ENCODE measurements at places on chromosomes 12 and 14.
A peak's percentile ranks its signal among the peaks of the same experiment; 100 is the strongest.

GRCh38 chr14:77709412-77709811 lies 1.5 kb downstream of the SLIRP start:
- peaks cover 51% of the 10 kb centered on the region for H3K36me3 ChIP-seq
- H3K4me3 ChIP-seq = peak overlapping the region; percentile 88
- H3K27me3 ChIP-seq = no peaks in the 10 kb centered on the region
- no peak overlapping the region for H3K27ac ChIP-seq

GRCh38 chr12:88052686-88053085 lies 23.5 kb upstream of the C12orf50 start:
- H3K27ac ChIP-seq = no peak overlapping the region
- H3K36me3 ChIP-seq = peaks cover 71% of the 10 kb centered on the region
- H3K4me1 ChIP-seq = no peaks in the 10 kb centered on the region
- H3K27me3 ChIP-seq = no peaks in the 10 kb centered on the region
- DNase-seq = no peak

DNA sequence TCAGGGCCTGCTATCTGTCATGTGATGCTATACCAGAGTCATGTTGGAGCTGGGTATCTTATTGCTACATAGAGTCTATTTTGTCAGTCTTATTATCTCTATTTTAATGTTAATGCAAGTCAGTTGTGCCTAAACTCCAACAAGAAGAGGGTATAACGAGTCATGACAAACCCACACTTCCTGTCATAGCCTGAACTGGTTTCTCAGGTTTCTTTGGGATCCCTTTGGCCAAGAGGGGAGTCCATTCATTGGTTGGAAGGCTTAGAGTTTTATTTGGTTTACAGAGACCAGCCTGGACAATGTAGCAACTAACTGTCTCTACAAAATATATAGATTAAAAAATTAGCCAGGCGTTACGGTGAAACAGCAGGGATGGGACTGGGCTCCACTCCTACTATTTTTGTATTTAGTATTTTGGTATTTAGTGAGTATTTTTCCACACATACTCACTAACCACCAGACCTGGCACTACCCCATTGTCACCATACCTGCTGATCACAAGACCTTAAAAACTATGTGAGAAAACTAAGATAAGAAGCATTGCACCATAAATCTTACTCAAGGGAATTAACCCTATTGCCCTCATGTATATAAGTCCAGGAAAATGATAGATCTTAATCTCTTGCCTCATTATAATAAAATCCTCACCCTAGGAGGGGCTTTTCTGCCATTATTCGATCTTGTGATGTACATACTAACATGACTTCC lies 387.5 kb downstream of the IPO8 start:
- no peaks in the 10 kb centered on the region for H3K36me3 ChIP-seq
- H3K27me3 ChIP-seq = no peaks in the 10 kb centered on the region
- no peak overlapping the region for H3K4me3 ChIP-seq
- DNase-seq = no peak
- H3K27ac ChIP-seq = no peak overlapping the region

DNA sequence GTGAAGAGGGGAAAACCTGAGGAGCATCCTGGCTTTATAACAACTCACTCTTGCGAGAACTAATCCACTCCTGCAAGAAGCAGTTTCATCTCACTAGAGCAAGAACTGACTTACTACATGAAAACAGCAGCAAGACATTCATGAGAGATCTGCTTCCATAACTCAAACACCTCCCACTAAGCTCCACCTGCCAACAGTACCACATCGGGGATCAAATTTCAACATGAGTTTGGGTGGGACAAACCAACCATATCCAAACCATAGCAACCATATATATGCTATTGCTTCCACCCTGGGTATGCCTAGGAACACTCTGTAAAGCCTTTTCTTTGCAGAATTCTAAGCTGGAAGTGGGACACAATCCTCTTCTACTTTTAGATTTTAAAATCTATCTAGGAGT lies 13.9 kb upstream of the AVPR1A start:
- no peaks in the 10 kb centered on the region for H3K36me3 ChIP-seq
- H3K27ac ChIP-seq = no peak overlapping the region
- H3K27me3 ChIP-seq = no peaks in the 10 kb centered on the region
- no peak overlapping the region for H3K4me3 ChIP-seq
